Dorsolateral prefrontal cortex (tissue), 122 donors: ENCODE measurements at places on chromosomes 2 and 18.

DNA sequence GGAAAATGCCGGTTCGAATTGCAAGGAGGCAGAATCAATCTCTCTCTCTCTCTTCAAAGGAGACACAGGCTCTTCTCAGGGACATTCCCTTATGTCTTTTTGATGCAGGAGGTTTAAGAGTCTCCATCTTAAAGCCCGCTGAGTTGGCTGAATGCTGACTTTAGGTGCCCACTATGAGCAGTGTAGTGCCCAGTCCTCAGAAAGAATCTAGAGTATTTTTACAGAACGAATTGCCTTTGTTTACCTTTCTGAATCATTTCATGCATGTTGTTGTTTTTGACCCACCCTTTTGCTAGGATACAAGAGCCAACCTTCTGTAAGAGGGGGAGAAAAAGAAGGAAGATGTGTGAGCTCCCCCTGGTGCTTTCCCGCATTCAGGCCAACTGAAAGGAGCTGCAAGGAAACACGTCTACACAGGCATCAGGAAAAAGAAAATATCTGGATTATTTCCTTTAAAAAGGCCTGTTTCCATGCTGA, 193.5 kb upstream of the TCF4 start:
- DNase-seq = peak; percentile 42

GRCh38 chr2:124053796-124054195, 28.7 kb downstream of the CNTNAP5 start:
- DNase-seq = no peak

- no peak for DNase-seq
These were observed 565.3 kb upstream of the CRIM1 start for GRCh38 chr2:35790292-35790691.

DNA sequence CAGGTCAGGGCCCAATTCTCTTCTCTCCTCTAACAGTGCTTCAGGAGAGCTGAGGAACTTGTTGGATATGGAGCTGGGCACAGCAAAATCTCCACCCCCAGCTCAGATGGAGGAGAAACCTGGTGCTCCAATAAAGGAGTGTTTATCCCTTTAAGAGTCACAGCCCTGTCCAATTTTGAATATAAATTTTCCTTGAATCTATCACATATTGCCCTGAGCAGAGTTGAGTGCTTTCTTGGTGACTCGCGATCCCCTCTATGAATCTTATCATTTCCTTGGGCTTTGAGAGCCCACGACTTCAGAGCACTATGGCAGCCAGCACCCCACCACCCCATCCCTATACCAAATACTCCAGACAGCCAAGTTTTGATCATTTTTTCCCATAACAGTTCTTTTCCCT, 34.4 kb upstream of the SMAD7 start:
- no peak for DNase-seq

- DNase-seq = no peak
These were observed 346.4 kb upstream of the HS6ST1 start for GRCh38 chr2:128665113-128665512.

GRCh38 chr2:227198866-227199265, 34.4 kb downstream of the COL4A3 start:
- no peak for DNase-seq

DNA sequence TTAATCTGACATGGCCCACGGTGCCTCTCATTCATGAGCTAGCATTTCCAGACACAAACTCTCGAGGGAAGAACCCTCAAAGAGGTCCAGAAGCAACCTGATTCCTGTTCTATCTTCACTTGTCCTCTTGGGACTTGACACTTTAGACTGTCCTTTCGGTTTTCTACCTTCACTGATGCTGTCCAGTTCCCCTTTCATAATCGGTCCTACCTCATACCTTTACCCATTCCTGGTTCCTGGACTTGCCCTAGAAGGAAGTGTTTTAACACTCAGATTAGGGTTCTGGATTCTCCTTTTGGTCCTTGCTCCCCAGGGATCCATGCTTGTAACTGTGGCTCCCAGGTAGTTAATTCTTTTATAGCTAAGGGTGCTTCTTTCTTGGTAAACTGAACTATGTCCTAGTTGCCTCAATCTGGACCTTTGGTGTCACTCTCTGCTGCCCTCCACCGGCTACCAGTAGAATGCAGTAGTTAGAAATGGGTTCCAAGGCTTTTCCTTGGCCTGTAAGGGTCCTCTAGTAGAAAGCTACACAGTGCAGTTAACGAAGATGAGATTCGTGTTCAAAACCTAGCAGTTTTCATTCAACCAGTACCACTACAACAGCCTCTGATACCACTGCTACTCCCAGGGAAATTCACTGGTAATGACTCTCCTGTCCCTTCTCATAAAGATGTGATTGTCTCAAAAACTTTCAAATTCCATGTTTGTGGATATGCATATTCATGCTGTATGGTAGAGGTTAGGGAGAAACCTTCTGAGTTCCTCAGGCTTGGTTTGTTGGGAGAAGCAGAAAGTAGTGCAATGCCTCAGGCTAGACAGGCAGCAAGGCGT, 178.1 kb upstream of the CYP26B1 start:
- DNase-seq = no peak

DNA sequence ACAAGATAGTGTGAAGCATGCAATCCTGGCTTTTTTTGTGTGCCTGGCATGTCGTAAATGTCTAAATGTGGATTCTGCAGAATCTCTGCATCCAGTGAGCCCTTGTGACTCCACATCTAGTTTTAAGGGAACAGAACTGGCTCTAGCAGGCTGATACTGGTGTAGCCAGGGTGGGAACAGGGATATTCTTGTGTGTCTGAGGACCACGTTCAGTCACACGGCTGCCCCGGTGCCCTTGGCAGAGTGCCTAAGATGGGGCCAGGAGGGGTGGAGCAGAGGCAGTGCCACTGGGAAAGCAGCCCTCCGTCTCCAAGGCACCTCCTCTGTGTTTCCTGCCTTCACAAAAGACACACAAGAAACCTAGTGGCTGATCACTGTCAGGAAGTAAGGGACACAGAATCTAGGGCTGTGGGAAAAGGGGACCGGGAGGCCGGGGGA, 91.5 kb upstream of the PARD3B start:
- no peak for DNase-seq

DNA sequence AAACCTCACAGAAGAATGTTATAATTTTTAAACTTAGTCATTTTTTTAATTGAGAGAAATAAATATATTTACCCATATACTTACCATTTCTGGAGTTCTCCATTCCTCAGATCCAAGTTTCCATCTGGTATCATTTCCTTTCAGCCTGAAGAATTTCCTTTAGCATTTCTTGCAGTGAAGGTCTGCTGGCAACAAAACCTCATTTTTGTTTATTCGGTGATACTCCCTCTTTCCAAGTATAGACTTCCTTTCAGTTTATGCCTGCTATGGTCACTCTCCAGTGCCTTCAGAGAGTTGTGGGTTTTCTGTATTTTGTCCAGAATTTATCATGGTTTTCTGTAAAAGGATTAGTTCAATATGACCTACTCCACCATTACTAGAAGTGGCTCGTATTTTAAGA, 17.0 kb downstream of the WDPCP start:
- no peak for DNase-seq

- no peak for DNase-seq
These were observed 396.4 kb upstream of the LRRTM1 start for GRCh38 chr2:80700961-80701360.

- DNase-seq = peak; percentile 62
These were observed 174.0 kb downstream of the TGIF1 start for GRCh38 chr18:3623769-3624545.

- DNase-seq = no peak
These were observed 35.6 kb upstream of the FEZ2 start for GRCh38 chr2:36633470-36634092.

DNA sequence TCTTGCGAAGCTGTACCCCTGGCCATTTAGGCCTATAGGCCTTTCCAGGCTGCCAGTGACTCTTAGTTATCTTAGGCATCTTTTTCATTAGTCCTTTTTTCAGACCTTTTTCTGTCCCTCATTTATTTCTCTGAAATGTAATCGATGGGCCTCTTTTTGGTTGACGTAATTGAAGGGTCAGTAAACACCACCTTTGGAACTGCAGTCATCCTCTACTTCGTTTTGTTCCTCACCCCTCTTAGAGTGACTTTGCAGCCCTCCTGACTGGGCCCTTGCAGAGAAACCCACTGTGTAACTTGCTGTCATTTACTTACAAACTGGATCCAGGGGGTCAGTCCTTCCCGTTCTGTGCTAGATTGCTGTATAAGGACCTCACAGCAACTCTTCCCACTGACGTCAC, 23.2 kb downstream of the CENPO start:
- no peak for DNase-seq

DNA sequence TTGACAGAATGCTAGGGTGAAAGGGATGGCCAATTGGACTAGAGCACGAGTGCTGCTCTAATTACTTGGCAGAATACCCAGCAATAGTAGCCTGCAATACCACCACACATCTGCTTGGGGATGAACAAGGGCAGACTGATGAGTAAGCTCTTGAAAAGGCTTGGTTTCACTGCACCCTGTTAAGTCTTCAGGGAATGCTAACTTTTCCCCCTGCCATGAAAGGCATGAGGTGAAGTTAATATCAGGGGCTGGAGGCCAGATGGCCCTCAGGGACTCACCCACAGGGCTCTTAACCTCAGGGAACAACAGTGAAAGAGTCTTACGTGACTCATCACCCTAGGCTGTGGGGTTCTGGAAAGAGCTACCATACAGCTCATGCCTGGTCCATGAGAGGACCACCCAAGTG, 51.7 kb upstream of the MYL1 start:
- no peak for DNase-seq

DNA sequence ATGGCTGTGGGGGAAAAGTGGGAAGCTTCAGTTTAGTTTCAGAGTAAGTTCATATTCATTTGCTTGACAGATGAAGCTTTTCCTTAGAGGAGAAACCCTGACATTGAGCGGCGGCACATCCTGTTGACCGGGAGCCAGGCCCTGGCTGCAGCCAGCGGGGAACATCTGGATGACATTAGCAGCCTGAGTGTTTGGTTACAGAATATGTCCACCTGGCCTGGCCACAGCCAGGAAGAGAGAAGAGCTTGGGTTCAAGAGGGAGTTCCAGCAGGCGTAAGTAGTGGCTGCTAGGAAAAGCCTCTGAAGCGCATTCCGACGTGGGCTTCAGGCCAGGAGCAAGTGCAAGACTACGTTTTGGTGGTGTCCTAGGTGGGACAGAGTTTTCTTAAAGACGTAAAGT, 144.9 kb upstream of the MYCN start:
- no peak for DNase-seq

- peak; percentile 35 for DNase-seq
These were observed 227.6 kb downstream of the SEPTIN10 start for GRCh38 chr2:109386004-109386695.

DNA sequence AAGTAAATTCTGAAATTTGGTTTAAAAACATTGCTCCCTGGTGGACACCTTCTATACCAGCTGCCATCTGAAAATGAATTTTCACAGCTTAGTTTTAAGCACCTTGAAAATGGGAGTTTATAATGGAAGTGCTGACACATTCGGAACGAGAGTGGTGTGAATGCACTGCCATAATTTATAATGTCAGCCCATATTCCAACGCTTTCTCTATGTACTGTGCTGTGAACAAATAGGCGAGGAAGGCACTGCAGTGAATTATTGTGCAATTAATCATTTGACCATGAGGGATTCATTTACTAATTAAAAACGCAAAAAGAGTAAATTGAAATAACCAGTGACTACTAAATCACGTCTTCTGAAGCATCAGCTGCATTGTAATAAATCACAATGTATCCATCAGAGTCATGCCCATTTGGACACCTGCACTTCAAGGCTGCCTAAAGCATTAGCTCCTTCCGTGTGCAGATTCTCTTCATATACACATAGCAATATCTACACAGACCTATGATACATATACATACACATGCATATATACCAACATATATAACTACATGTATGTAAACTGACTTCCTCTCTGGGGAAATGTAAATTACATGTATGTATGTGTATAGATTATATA, 699.8 kb downstream of the GALR1 start:
- DNase-seq = no peak
